ENCODE measurements at places on chromosomes 3 and 15.

DNA sequence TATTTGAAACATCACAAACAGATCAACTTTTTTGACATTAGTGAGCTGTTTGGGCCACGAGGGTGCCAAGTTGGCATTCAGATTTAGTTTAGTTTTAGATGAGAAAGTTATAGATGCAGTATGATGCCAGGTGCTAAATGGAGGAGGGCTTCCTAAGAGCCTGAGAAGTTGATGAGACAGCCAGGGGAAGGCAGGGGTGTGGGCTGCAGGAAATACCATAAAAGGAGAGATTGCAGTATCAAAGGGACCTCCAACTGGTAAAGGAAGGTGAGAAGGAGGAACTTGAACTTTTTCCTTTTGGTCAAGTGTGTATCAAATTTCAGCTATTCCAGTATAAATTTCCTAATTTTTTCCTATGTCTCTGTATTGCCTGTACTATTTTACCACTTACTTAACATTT lies 2.0 kb upstream of the TNIK start:
- no peak overlapping the region for H3K27ac ChIP-seq

- peaks cover 29% of the 10 kb centered on the region for H3K36me3 ChIP-seq
- no peaks in the 10 kb centered on the region for H3K4me1 ChIP-seq
- H3K27ac ChIP-seq = no peak overlapping the region
These were observed 31.3 kb downstream of the EDEM1 start for GRCh38 chr3:5218815-5219214.

GRCh38 chr3:143249014-143249413 lies 129.4 kb downstream of the CHST2 start:
- H3K27me3 ChIP-seq = no peaks in the 10 kb centered on the region
- H3K4me3 ChIP-seq = no peak overlapping the region
- H3K27ac ChIP-seq = no peak overlapping the region
- DNase-seq = no peak
- H3K4me1 ChIP-seq = no peaks in the 10 kb centered on the region

DNA sequence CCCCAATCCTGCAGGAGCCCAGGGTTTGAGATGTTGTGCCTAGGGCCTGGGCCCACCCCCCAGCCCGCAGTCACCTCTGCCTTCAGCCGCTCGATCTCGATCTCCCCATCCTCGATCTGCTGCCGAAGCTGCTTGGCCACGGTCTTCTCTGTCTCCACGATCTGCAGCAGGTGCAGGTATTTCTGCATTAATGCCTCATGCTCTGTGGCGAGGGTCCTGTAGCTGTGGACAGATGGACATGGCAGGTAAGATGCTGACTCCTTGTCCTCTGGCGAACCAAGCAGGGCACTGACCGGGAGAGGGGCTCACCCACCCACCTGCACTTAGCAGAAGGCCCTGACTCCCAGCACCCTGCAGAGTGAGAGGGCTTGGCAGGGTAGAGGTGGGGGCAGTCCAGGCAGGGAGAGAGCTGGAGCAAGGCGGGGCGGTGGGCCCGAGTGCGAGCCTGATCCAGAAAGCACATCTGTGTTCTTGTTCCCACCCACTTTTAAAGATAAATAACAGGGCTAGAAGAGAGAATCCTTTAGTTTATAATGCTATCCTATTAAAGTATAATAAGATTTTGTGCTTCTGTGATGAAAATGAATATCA lies 32.2 kb downstream of the RASGRF1 start:
- no peaks in the 10 kb centered on the region for H3K4me1 ChIP-seq
- no peaks in the 10 kb centered on the region for H3K27me3 ChIP-seq
- no peak overlapping the region for H3K4me3 ChIP-seq

DNA sequence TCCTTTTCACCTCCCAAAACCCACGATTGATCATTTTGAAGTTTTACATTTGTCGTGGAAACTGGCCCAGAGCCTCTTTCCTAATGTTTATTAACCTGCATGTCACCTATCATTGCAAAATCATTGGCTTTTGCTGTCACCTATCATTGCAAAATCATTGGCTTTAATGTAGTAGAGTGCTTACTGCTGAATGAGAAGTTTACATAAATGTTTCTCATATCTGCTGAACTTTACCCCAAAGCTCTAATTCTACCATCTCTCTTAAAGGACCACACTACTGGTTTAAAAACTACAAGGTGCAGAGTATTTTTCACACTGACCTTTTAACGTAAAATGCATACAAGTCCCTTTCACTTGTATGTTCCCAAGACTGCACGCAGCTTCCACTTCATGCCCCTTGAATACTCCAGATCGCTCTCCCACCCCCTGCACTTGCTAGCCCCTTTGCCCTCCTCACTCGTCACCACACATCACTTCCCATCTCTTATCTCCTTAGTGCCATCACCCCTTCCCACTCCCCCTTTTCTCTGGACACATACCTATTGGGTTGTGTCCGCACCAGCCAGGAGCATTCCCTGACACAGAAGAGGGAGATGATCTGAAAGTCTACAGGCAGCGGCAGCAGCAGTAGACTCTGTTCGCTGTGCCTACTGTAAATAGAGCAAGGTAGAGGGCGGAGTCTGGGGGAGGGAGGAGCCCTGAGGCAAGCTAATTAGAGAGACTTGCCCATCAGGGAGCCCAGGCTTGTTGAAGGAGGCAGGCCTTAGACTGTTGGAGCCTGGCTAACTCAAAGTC lies 30.2 kb upstream of the ATOSA start:
- H3K4me3 ChIP-seq = no peak overlapping the region
- no peak overlapping the region for H3K27ac ChIP-seq
- H3K36me3 ChIP-seq = no peaks in the 10 kb centered on the region
- no peaks in the 10 kb centered on the region for H3K27me3 ChIP-seq
- no peaks in the 10 kb centered on the region for H3K4me1 ChIP-seq
- no peak for DNase-seq

GRCh38 chr3:51705276-51706020 lies 1.4 kb upstream of the GRM2 start:
- H3K4me3 ChIP-seq = no peak overlapping the region
- H3K27ac ChIP-seq = no peak overlapping the region
- no peak for DNase-seq
- peaks cover 7% of the 10 kb centered on the region for H3K4me1 ChIP-seq

DNA sequence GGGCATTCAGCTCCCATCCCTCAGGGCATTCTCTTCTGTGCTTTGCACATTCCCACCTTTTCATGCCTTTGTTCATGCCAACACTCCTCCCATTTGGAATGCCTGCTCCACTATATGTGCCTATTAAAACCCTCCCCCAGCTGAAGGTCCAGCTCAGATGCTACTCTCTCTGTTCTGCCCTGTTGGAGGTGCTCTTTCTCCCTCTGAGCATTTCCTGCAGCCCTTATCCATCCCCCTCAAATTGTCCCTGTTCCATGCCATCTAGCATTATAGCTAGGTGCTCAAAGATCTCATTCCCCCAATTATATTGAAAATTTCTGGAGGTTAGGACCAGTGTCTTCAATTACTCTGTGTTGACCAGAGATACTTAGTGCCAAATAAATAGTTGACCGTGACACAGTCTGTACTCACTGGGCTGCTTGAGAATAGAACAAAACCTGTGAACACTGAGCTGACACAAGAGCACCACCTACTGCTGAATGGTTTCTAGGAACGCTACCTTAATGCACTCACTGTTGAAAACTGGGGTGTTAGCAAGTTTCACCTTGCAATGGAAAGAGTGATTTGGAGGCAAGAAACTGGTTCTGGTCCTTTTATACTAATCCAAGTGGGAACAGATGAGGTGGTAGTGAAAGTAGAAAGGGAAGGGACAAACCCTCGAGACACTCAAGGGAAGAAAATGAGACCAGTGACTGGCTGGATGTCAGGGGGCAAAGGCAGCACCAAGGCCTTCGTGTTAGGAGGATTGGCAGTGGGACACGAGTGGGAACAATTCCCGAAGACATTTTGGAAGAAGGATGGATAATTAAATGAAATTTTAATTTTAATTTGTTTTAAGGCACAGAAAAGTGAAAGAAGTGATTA lies 289.8 kb upstream of the ROPN1 start:
- no peaks in the 10 kb centered on the region for H3K4me1 ChIP-seq
- no peak overlapping the region for H3K4me3 ChIP-seq
- H3K27me3 ChIP-seq = no peaks in the 10 kb centered on the region
- no peak overlapping the region for H3K27ac ChIP-seq
- H3K36me3 ChIP-seq = no peaks in the 10 kb centered on the region

DNA sequence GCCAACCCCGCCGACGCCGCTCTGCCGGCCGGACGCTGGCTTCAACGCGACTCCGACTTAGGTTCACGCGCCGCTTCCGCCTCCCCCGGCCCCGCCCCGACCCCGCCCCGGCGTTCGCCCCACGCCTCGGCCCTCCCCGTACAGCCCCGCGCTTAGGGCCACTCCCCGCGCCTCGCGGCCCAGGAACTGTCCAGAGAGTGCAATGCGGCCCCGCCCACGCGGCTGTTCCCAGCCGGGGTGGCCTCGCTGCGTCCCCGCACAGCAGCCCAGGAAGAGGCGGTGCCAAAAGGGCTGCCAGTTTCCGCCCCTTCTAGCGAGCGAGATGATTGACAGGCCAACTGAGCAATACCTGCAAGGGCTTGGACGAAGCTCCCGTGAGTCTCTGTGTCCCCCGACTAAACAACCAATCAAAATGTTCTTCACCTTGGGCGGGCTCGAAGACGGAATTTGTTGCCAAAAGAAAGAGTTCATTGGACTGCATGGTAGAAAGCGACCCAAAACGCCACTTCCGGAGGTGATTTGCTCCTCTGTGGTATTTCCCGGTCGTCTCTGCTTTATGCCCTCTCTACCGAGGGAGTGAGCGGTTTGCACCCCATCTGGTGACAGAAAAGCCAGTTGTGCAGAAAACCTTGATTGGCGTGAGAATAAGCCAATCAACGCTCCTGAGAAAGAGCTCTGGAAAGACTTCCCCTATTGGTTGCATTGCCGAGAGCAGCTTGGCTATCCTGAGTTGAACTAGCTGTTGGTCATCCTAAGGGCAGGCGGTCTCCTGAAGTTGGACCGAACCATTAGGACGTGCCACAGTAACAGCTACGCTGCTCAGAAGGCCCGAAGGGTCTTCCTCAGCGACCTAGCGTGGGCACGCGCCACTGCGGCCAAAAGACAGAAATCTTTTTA lies at the start of gene UBP1:
TSS of gene UBP1 (minus strand) at position 78 of the 897 bp plus-strand sequence. CDS start 557 bp downstream, outside the sequence.
- DNase-seq = peak; percentile 100
- H3K27ac ChIP-seq = peak within 1 kb of the TSS; percentile 95

- H3K27me3 ChIP-seq = no peaks in the 10 kb centered on the region
- peaks cover 5% of the 10 kb centered on the region for H3K4me1 ChIP-seq
- peak; percentile 57 for DNase-seq
- peak overlapping the region; percentile 8 for H3K27ac ChIP-seq
- no peaks in the 10 kb centered on the region for H3K36me3 ChIP-seq
These were observed 210.7 kb upstream of the TRIM42 start for GRCh38 chr3:140467104-140467577.

DNA sequence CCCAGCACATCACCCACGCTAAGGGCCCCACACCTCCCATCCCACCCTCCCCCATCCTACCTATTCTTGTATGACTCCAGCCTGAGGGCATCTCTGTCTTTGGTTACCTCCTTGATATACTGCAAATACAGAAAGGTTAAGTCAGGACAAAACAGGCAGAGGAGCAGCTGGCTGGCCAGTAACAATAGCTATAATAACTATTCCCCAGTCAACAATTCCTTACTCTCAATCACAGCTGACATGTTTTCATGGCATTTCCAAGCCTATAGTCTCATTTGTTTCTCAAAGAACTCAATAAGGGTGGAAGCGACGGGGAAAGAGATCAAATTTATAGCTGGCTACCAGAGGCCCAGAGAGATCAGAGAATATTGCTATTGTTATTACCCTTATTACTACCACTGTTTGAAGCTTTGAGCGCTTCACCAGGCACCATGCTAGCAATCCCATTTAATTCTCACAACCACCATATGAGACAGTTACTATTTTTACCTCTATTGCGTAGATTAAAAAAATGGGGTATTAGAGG lies 93.0 kb upstream of the C2CD4B start:
- H3K36me3 ChIP-seq = no peaks in the 10 kb centered on the region
- no peak for DNase-seq
- no peak overlapping the region for H3K27ac ChIP-seq
- H3K27me3 ChIP-seq = peaks cover 8% of the 10 kb centered on the region

- H3K4me1 ChIP-seq = no peaks in the 10 kb centered on the region
- no peaks in the 10 kb centered on the region for H3K36me3 ChIP-seq
- no peak overlapping the region for H3K4me3 ChIP-seq
- no peak overlapping the region for H3K27ac ChIP-seq
These were observed 141.9 kb downstream of the TPRA1 start for GRCh38 chr3:127448671-127449070.

GRCh38 chr3:113124256-113124830 lies 87.0 kb upstream of the BOC start:
- H3K4me1 ChIP-seq = no peaks in the 10 kb centered on the region
- H3K36me3 ChIP-seq = no peaks in the 10 kb centered on the region
- DNase-seq = no peak
- no peak overlapping the region for H3K4me3 ChIP-seq

- H3K4me3 ChIP-seq = no peak overlapping the region
- no peaks in the 10 kb centered on the region for H3K36me3 ChIP-seq
- H3K27me3 ChIP-seq = no peaks in the 10 kb centered on the region
- H3K27ac ChIP-seq = no peak overlapping the region
- no peak for DNase-seq
- H3K4me1 ChIP-seq = no peaks in the 10 kb centered on the region
These were observed 248.1 kb upstream of the BCHE start for GRCh38 chr3:166085164-166085856.

DNA sequence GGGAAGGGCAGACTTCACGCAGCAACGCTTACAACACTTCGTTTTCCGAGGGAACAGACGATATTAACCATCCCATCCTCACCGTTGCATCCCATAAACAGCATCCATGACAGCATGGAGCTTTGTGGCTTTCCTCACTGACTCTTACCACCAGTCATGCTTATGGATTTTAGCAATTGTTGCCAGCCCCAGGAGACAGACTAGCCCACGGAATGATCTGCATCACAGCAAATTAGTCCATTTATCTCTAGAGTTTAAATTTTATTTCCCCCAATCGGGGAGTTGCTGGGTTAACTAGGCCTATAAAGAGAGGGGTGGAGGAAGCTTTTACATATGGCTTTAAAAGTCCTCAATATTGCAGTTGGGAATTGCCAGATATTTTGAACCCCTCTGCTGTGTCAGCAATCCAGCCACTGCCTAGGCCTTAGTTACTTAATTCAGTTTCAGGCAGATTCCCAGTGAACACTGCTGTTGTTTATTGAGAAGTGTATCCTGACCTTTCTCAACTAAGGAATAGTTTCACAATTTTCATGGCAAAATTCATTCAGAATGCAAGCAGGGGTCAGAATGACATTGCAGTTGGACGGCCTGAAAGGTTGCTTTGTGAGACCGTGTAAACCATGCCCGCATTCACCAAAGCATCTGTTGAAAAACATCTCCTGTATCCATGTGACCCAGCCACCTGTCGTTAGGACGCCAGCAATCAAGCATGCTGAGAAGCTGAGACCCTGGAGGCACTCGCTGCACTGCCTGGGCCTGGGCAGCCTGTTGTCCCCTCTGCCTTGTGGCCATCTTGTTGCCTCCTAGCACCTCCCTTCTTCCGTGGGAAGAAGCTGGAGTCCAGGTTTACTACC lies 397.4 kb upstream of the TPM1 start:
- H3K27me3 ChIP-seq = no peaks in the 10 kb centered on the region
- H3K4me1 ChIP-seq = peaks cover 11% of the 10 kb centered on the region
- no peak overlapping the region for H3K27ac ChIP-seq
- no peak overlapping the region for H3K4me3 ChIP-seq
- peak; percentile 23 for DNase-seq
- no peaks in the 10 kb centered on the region for H3K36me3 ChIP-seq

- peaks cover 11% of the 10 kb centered on the region for H3K27me3 ChIP-seq
- no peak for DNase-seq
- no peaks in the 10 kb centered on the region for H3K4me1 ChIP-seq
- H3K27ac ChIP-seq = no peak overlapping the region
These were observed 297.0 kb upstream of the LRRFIP2 start for GRCh38 chr3:37471425-37471824.
